ENCODE measurements at places on chromosomes 5 and 9.

DNA sequence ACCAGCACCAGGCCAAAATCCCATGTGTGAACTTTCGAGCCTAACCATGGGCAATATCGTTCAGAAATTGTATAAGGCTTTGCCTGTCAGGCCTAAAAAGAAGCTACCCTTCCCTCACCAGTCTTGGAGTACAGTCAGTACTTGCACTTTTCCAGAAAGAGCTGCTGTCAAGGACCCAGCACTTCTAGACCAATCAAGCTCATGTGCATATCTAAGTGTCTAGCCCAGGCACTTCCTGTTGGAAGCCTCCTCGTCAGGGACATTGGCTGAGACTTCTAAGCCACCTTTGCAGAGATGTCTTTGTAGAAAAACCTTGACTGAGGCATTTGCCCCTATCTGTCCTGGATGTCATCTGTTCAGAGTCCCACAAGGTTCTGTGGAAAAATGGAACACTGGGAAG lies 1930.5 kb downstream of the EFNA5 start:
- no peak for DNase-seq

DNA sequence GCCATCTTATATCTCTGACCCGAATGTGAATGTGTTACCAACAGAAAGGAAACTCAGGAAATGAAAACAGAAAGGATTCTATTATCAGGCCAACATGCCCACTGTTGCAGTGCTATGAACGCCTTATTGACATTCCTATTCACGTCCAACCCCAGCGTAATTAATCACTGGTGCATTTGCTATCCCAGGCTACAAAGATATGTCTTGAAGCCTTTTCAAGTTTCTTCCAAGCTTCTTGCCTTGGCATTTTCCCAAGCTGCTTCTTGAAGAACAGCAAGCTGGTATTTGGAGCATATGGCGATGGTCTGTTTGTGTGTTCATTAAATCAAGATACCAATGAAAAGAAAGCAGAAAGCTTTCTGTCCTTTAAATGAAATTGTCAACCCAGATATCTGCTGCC lies 579.2 kb upstream of the ZNF462 start:
- DNase-seq: no peak

GRCh38 chr5:68002836-68003235 lies 212.7 kb upstream of the PIK3R1 start:
- DNase-seq: no peak

GRCh38 chr5:25285136-25285535 lies 640.4 kb upstream of the CDH10 start:
- DNase-seq: no peak

GRCh38 chr5:79517601-79518000 lies 3.7 kb upstream of the HOMER1 start:
- no peak for DNase-seq

GRCh38 chr5:90480699-90481098 lies 6.0 kb downstream of the POLR3G start:
- no peak for DNase-seq

- DNase-seq: peak; percentile 82
Measured at GRCh38 chr5:126446498-126447224, 23.5 kb downstream of the GRAMD2B start.

DNA sequence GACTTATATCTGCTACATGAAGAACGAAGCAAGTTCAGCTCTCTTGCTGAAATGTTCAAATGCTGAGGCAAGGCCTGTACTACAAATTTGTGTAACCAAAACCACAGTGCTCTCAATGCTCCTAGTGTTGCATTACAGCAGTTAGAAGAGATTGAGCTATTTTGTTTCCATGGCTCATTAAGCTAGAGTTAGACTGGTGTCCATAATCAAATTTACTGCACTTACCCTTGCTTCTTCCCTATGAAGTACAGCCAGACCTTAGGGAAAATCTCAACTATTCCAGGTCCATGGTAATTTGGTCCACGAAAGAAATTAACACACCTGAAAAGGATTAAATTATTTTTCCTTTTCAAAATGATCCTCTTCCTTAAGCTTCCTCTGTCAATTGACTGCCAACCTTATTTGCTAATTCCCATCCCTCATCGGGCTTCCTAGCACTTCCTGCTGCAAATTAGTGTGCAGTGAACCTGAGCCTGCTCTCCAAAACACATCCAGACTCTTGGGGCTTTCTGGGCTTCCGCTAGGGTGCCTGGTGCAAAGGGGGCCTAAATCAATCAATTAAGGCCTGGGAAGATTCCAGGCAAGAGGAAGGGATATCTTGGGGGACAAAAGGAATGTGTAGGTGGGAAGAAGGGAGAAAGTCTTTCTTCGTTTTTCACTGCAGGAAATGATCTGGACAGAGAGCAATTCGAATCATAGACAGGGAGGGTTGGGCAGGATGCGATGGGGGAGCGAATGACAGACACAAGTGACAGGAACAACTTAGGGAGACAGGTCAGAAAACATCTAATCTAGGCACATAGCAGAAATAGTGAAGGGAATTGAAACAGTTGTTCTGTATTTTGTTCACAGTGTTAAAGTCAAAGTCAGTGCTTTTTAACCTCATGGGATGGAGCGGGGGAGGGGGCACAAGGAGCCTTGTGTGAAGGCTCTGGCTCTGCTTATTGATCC lies 542.4 kb downstream of the RAB3C start:
- DNase-seq: peak; percentile 71

DNA sequence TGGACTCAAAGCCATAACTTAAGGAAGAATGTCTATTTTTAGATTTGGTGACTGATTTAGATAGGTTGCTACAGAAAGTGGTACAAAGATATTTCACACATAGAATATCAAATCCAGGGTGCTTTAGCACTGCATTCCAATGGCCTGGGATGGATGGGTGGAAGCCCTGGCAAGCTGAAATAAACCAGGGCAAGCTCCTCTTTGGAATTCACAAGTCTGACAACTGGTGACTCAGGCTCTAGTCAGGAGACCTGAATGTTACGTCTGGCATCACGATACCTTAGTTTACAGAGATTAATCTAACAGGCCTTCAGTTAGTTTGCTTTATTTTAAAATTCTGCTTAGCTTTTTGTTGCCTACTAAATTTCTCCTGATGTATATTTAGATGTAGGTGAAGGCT lies 144.0 kb downstream of the TMC1 start:
- no peak for DNase-seq

- no peak for DNase-seq
Measured at GRCh38 chr5:38463634-38464521, 92.6 kb downstream of the LIFR start.

DNA sequence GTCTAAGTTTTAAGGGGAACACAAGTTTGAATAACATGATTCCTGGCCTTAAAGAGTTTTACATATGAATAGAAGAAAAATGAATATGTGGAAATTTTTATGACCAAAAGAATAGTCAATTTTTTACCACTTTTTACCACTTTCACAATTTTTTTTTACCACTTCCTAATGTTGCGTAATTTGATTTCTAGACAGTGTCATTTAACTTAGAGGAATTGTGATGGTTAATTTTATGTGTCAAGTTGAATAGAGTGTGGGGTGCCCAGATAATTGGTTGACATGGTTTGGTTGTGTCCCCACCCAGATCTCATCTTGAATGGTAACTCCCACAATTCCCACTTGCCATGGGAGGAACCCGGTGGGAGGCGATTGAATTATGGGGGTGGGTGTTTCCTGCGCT lies 416.6 kb downstream of the KIF4B start:
- DNase-seq: no peak

DNA sequence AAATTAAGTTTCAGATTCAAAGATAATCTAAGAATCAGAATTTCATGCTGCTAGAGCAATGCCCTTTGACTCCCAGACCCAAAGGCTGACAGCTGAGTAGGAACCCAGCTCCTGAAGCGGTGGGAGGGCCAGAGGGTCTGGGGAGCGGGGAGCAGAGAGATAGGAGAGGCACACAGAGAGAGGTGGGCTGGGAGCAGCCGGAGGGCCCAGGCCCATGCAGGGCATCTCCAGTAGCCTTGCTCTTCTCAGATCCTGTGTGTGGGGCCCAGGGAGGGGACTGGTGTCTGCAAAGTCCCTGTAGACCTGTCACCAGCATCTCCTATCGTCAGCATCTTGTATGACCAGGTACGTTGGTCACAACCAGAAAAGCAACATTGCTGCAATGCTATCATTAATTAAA lies 75.3 kb upstream of the OLFM1 start:
- DNase-seq: no peak

GRCh38 chr5:67133217-67133616 lies 63.4 kb downstream of the CD180 start:
- DNase-seq: no peak

GRCh38 chr9:37036776-37037502 lies 2.9 kb upstream of the PAX5 start:
- peak; percentile 40 for DNase-seq

DNA sequence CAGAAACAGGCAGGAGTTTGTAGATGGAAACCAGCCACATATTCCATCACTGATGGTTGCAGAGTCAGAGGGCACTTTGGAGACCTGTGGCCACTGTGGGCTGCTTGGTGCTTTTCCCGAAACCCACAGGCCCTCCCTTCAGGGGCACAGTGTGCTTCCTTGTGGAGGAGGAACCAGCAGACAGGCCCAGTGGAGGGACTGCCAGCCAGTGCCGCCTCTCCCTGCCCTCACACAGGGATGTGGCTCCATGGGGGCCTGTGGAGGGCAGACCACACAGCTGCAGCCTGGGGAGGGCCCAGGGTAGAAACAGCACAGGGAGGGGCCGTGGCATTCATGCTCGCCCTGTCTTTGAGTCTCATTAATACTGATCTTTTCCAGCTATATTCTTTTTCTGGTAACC lies 35.2 kb downstream of the CEP72 start:
- DNase-seq: no peak

- DNase-seq: peak; percentile 51
Measured at GRCh38 chr5:179166886-179167841, 107.0 kb downstream of the ZNF354C start.

DNA sequence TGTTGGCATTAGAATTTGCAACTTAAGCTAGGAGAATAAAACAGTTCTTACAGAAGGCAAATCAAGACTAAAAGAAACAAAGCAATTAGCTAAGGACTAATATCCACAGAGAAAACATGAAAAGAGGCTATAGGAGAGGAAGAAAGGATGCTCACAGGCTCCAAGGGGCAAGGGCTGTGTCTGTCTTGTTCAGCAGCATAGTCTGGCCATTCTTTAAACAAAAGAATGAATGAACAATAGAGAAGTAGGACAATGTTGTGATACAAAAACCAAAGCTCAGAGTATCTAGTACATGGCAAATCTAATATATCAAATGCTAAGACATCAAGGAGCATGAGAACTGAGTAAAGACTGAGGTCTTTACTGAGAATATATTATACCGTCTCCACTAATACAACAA lies 39.5 kb downstream of the PLPP1 start:
- DNase-seq: no peak

- no peak for DNase-seq
Measured at GRCh38 chr5:78472469-78473106, 112.2 kb downstream of the SCAMP1 start.

DNA sequence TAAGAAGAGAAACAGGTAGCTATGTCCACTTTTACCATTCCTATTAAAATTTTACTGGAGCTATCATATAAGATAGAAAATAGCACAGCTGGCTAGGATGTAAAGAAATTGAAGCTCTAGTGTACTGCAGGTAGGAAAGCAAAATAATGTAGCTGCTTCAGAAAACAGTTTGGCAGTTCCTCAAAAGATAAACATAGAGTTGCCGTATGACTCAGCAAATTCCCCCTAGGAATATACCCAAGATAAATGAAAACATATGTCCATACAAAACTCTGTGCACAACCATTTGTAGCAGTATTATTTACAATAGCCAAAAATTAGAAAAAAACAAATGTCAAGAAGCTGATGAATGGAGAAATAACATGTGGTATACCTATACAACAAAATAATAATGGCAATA lies 64.6 kb upstream of the SHISAL2B start:
- no peak for DNase-seq

- peak; percentile 3 for DNase-seq
Measured at GRCh38 chr9:128771094-128771721, 519 bp downstream of the ZER1 start.

GRCh38 chr5:19172926-19173470 lies 815.0 kb downstream of the CDH18 start:
- no peak for DNase-seq

GRCh38 chr5:163963881-163964280 lies 458.5 kb downstream of the MAT2B start:
- no peak for DNase-seq

DNA sequence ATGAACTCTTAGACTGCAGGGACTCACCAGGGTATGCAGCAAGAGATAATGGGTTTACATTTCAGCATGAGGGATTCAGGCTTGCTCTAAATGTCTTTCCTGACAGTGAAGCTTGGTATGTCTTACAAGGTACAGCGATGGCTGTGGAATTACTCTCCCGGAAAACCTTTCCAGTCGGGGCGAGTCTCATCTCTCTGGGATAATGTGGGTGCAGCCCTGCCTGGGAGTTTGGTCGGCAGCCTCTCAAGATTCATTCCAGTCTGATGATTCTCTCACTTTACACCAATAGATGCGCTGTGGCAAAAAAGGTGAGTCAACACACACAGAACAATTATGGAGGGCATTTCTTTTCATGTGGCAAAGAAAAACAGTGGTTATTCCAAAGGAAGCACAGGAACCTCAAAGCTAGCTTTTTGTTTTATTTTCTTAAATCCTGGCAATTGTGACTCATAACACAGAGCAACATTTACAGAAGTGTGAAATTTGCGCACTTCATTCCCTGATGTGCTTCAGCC lies 190.3 kb downstream of the DCP2 start:
- DNase-seq: no peak

DNA sequence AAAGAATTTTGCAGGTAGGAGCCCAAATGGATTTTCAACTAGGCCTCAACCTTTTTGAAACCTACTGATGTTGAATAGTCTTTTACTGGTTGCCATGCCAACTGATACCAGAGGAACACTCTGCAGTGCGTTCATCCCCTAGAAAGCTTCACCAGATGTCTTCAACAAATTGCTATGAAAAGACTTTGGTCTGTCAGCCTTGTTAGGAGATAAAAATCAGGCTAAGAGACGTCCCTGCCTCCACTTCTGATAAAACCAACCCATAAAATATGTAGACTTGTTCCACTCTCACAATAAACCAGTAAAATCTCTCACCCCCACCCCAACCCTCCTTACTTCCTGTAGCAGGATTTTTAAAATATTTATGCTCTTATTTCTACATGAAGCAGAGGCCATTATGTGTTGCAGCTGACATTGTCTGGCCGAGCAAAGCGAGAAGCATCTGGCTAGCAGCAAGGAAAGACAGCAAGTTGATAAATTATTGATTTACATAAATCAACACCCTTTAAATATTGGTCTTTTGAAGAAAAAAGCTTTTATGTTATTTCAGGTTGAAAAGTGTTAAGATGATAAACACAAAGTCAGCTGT lies 428.7 kb downstream of the ISL1 start:
- DNase-seq: no peak

DNA sequence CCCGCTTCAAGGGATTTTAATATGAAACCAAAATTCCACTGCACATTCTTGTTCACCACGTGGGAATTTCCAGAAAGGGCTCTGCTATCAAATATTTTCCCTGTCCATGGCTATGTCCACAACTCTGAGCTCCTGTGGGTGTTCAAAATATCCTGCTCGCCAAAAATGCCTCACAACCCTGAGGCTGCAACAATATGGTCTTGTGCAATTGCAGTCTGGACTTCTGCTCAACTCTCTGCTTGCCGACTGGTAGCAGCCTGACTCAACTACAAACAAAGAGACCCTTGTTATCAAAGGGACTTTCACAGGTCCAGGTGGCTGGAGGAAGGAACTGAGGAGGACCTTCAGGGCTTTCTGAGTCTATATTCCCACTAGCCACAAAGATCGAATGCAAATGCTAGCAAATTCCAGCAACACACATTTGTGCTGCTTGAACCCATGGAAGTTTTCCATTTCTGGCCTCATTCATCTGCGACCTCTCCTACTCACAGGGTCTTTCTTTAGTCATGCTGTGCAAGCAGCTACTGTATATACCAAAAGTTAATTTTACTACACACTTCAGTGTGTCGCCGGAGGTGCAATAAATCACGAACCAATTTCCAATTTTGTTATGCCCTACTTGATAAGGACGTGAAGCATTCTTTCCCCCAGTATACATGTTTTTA lies 169.2 kb upstream of the SLC30A5 start:
- no peak for DNase-seq

Data from activated CD4-positive, alpha-beta T cell treated with anti-CD3 and anti-CD28 coated beads, Interleukin-2, Interleukin-6, amounts not matched to agents 100 ng/mL and 50 ng/mL, durations not matched to agents 16 hours and 8 hours (primary cell).